ENCODE measurements at places on chromosomes 16 and 17.

- DNase-seq: peak; percentile 19
Observed at GRCh38 chr17:76866774-76867577, 1.2 kb upstream of the MGAT5B start.

DNA sequence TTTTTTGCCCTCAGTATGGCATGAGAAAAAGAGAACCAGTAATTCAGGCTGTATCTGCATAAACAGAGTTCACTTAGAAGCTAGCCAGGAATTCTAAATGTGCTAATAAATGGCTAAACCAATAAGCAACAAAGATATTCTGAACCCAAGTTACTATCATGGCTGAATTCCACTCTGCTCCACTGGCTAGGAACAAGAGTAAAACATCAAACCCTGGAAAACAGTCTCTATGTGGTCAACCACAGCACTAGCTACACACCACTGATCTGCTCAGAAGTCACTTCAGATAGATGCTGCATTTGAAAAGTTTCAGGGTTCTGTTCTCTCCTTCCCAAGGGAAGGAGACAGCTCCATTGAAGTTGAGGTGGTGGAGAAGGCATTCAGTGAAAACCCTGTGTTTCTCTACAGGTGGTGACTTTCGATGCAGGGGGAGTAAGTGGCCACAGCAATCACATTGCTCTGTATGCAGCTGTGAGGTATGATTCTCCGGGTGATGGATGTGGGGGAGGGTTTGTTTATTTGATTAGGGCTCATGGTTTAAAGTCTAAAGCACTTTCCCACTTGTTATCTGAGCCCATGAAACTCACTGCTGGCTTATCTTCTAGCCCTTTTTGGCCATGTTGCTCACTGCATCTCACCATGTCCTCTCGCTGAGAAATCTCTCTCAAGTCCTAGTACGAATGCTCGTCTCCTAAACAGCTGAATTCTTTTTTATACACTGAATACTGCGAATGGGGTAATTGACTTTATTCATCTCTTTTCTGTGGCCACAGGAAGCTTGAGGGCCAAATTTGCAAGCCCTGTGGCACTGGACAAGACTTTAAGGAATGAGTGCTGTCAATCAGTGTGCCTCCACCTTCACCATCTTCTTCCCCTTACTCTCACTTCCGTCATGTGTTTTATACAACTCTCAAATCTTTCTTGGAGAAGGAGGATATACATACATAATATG, 39.9 kb downstream of the CENPV start:
- no peak for DNase-seq

DNA sequence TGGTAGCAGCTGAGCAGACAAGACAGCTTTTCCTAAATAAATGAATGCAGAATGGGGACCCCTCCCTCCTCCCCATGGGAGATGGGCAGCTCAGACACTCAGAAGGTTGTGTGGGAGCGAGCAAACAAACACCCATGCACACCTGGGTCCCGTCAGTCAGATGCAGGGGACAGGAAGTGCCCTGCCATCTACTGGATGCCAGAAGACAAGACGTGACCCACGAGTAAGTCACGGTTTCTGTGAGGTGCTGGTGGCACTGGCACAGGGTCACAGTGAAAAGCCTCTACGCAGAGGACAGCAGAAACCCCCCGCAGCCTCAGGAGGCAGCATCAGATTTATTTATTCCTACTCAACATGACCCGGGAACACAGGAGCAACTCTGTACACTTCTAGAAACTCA, 8.4 kb downstream of the HBQ1 start:
- no peak for DNase-seq

- no peak for DNase-seq
Observed at GRCh38 chr16:29680180-29680598, 1.2 kb downstream of the QPRT start.

GRCh38 chr17:16378636-16379282, 2.1 kb upstream of the UBB start:
- no peak for DNase-seq

DNA sequence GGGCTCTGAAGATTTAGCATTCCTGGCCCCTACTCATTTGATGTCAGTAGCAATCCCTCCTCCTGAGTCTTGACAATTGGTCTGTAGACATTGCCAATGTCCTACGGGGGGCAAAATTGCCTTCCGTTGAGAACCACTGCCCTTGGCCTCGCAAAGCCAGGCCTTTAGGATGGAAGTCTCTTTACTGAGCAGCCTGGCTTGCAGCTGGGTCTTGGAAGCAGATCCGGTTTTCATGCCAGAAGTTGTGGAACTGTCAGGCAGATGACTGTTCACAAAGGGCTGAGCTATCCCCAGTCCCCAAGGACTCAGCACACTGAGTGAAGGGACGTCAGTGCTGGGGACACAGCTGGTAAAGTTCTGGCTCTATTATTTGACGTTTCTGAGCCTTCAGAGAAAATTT, 83.2 kb downstream of the WSCD1 start:
- no peak for DNase-seq

DNA sequence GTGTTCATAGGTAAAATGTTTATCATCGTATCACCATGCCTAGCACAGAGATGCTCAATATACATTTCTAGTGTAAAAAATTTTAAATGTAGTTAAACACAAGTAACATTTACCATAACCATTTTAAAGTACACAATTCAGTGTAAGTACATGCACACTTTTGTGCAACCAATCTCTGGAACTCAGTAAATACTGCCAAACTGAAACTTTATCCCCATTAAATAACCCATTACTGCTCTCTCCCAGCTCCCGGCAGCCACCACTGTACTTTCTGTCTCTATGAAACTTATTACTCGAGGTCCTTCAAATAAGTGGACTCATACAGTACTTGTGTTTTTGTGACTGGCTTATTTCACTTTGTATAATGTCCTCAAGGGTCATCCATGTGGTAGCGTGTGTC, 29.0 kb downstream of the RMI2 start:
- DNase-seq: peak; percentile 37

GRCh38 chr16:50841081-50841886, 99.4 kb downstream of the CYLD start:
- peak; percentile 56 for DNase-seq

DNA sequence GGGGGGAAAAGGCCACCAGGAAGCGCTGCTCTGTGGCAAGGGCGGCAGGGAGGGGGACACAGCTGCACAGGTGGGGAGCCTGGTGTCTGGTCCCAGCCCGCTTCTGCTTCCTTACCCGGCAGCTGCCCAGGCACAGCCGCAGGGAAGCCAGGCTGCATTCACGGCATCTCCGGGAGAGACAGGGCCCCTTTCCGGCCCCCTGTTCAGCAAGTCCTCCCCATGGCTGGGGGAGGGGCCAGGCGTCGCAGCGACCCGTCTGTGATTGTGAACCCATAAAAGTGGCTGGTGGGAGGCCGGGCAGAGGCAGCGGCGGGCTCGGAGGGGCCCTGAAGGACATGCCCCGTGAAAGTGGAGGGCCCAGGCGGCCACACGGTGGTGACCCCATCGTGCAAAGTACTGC, 28.7 kb downstream of the SOX8 start:
- DNase-seq: no peak

GRCh38 chr17:30278032-30278431, 13.7 kb downstream of the BLMH start:
- peak; percentile 50 for DNase-seq

DNA sequence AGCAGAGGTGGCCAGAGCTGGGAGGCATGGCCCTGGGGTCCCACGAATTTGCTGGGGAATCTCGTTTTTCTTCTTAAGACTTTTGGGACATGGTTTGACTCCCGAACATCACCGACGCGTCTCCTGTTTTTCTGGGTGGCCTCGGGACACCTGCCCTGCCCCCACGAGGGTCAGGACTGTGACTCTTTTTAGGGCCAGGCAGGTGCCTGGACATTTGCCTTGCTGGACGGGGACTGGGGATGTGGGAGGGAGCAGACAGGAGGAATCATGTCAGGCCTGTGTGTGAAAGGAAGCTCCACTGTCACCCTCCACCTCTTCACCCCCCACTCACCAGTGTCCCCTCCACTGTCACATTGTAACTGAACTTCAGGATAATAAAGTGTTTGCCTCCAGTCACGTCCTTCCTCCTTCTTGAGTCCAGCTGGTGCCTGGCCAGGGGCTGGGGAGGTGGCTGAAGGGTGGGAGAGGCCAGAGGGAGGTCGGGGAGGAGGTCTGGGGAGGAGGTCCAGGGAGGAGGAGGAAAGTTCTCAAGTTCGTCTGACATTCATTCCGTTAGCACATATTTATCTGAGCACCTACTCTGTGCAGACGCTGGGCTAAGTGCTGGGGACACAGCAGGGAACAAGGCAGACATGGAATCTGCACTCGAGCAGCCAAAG, 2.3 kb downstream of the CSF3 start:
- DNase-seq: no peak

GRCh38 chr17:39664581-39665561, at the start of gene TCAP:
TSS of gene TCAP (plus strand) at chr17:39665349. CDS start at chr17:39665360, 11 bp downstream.
- no peak for DNase-seq

- DNase-seq: no peak
Observed at GRCh38 chr16:72924537-72924926, 123.4 kb downstream of the ZFHX3 start.

DNA sequence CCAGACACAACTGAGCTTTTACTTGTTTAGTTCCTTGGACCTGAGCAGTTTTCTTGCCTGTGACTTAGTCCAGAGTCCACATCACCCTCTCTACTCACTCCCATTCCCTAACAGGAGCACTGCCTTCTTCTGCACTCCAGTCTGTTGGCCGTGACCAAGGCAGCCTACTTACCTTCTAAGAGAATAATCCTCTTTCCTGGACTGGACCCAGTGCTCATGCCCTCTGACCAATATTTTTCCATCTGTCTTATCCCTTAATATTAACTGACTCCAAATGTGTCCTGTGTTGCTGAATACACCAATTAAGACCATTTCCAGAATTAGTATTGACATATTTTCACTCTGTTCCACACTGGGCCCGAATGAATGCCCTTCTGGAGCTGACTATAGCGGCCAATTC, 681.0 kb upstream of the KIF2B start:
- no peak for DNase-seq

DNA sequence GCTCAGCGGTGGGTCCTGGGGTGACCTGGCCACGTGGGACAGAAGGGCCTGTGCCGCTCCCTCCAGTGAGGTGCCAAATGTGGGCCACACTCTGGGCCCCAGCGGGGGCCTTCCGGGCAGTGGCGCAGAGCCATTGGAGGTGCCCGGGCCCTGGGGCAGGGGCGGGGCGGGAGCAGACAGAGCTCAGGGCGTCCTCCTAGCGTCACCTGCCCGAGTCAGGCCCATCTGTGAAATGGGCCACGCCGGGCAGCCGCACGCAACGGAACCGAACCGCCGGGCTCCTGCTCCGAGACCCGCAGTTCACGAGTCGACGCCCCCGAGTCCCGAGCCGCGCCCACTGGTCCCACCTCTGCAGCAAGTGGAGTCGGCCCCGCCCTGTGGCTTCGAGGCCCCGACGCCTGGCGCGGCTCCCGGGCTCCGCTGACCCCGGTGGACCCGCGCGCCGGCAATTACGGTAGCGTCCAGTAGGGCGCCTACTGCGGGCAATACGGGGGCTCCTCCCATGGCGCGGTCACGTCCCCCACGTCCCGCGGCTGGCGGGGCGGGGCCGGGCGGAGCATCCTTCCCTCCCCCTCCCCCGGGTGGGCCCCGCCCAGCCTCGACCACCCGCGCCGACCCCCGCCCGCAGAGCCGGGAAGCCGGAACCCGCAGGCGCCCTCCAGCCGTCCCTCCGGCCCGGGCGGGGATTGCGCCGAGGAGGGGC, 1.9 kb downstream of the SLC16A3 start:
- DNase-seq: peak; percentile 79

DNA sequence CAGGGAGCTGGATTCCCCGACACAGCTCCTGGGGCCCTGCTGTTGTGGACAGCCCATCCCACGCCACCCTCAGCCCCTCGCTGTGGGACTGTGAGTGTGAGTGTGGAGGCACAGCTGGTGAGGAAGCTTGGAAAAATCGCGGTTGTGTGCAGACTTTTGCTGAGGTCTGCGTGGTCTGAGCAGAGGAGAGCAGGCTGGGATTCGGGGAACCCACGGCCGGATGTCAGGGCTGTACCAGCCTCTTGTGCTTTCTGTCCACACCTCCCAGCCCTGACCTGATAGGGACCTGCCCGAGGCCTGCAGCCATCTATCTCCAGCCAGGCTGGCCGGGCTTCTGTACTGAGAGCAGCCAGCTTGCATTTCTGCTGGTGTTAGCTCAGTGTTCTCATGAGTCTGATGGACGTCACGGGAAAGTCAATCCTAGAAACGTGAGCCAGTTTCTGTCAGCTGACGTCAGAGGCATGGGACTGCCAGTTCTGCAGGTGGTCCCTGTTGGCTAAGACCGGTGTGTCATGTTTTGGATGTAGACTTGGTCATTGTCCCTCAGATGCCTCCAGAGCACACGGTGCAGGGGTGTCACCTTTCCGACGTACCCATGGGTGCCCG, 72.8 kb upstream of the ZNF750 start:
- DNase-seq: no peak

DNA sequence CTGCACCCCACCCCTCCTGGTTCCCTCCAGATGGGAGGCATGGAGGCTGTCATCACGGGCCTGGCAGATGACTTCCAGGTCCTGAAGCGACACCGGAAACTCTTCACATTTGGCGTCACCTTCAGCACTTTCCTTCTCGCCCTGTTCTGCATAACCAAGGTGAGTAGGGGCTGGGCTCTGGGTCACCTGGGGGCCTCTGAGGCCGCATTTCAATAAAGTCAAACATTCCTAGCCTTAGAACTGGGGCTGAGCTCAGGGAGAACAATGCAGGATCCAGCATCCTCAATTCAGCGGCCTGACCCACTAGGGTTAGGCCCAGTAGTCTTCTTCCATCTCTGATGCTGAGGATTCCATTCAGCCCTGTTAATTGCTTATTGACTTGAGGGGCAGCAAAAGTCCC, 42.1 kb downstream of the SLC6A2 start:
- no peak for DNase-seq

GRCh38 chr16:64475627-64476351, 646.1 kb downstream of the CDH11 start:
- peak; percentile 97 for DNase-seq

DNA sequence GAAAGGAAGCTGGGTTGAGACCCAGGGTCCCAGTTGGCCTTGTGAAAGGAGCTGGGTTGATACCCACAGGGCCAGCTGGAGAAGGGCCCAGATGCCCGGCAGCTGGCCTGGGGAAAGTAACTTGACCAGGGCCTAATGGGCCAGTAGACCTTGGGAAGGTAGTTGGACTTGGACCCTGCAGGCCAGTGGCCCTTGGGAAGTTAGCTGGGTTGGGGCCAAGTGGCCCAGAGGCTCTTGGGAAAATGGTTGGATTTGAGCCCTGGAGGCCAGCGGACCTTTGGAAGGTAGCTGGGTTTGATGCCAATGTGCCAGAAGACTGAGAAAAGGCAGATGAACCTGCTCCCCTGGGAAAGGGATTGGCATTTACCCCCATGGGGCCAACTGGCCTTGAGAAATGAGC, 13.4 kb downstream of the CHTF8 start:
- no peak for DNase-seq

DNA sequence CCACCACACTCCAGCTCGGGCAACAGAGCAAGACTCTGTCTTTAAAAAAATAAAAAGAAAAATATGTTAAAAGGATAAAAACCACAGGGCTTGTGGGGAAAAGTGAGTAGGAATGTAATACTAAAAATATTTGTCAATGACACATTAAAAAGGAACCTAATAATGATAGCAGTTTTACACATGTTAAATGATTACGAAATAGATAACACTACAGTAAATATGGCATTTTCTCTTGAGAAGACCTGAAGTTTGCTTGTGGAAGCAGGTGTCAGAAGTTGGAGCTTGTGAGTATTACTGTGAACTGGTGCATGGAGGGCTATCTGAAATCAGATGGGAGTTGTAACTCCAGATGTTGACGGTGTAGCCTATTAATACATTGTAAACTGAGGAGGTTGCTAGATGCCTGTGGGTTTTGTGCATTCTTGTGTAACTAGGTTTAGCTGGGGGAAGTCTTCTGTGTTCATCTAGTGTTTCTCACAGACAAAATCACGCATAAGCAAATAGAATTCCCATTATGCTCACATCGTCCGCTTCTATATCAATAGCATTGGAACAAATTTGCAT, 44.2 kb upstream of the CLEC18A start:
- DNase-seq: peak; percentile 92
